Trophoblast cell (in vitro differentiated cells and primary cell): ENCODE measurements at places on chromosomes 13 and 19.

DNA sequence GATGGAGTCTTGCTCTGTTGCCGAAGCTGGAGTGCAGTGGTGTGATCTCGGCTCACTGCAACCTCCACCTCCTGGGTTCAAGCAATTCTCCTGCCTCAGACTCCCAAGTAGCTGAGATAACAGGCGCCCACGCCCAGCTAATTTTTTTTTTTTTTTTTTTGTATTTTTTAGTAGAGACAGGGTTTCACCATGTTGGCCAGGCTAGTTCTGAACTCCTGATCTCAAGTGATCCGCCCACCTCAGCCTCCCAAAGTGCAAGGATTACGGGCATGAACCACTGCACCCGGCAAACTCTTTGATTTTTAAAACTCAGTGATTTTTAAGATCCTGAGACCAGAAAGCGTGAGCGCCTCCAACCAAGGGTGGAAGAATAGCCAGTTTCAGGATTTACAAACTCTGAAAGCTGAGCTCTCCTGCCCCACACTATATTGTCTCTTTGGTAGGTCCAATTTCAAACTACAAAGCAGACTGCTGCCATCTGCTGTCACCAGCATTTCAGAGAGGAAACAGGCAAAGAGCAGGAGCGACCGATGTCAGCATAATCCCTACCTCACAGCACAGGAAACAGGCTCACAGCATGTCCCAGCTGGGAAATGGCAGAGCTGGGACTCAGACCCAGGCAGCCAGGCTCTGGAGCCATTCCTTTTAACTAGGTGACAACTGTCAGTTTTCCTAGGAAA lies 9.2 kb downstream of the NOSIP start:
- DNase-seq: no peak

DNA sequence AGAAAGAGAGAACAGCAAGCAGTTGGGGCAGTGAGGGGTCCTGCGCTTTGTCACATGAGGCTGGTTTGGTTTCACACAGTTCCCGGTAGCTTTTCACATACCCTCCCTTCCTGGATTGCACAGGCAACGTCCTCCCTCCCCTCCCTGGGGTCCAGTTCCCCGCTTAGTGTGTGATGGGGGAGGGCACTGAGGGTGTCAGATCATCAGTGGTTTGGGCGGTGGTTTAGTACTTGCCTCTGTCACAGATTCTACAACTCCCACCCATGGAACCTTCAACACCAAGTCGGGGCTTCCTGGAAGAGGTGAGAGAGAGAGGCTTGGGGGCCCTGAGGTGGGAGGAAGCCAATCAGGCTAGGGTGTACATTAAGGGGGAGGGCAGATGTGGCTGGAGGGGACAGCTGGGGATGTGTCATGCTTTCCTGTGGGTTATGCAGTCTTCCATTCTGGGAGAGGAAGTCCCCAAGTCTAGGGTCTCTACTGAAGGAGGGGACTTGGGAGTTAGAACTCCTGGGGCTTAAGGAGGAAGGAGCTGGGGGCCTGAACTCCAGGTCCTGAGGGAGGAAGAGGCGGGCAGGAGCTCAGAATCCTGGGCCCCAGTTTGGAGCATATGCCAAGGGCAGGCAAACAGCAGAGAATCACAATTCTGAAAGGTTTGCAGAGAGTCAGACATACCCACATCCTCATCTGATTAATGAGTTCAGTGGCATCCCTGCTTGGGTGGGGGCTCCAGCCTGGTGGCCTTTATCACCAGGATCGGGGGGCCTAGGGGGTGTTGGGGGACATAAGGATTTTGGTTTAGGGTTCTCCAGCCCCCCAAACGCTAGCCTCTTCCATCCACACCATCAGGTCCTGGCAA lies at the start of gene NKG7:
TSS of gene NKG7 (minus strand) at position 6 of the 856 bp plus-strand sequence. CDS start 119 bp downstream, outside the sequence.
- DNase-seq: no peak

GRCh38 chr13:111210544-111211469 lies 95.7 kb downstream of the ARHGEF7 start:
- DNase-seq: peak; percentile 49

- peak; percentile 60 for DNase-seq
Observed at GRCh38 chr19:3556978-3557460, 367 bp downstream of the MFSD12 start.

GRCh38 chr13:37460166-37460565 lies 138.4 kb downstream of the POSTN start:
- no peak for DNase-seq

DNA sequence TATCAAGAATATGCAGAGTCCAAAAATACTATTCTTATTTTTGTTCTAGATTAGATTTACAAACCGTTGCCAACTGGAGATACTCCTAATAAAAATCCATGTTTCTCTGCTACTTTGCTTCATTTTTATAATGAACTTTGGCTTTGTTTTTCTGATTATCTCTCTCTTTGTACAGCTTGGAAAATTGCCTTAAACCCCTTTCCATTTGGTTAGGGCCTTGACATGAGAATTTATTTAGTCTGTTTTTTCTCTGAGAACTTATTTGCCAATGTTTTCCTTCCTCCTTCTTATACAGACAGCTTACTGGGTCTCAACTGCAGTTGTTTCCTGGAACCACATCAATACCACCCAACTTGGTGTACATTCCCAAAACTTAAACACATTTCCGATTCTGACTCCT lies 555.4 kb downstream of the SLITRK6 start:
- no peak for DNase-seq

DNA sequence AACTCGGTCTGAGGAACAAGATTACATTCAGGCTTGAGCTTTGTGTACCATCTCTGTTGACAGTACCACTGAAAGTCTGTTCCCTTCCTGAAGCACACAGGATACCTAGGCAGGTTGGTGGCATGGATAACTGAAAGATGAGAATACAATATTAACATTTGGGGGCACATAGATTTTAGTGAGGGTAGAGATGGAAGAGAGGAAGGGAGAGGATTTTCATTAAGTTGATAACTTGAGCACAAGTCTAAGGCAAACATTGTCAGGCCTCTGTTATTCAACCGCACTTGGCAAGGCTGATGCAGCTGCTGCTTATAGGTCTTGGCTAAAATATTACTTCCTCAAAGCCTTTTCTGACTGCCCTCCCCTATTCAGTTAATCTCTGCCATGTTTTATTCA lies 10.9 kb downstream of the MIR17HG start:
- no peak for DNase-seq

GRCh38 chr13:30193279-30194234 lies 113.8 kb downstream of the KATNAL1 start:
- no peak for DNase-seq

GRCh38 chr13:87893186-87893585 lies 222.0 kb downstream of the SLITRK5 start:
- no peak for DNase-seq

GRCh38 chr13:31968473-31968872 lies 63.1 kb upstream of the FRY start:
- no peak for DNase-seq

DNA sequence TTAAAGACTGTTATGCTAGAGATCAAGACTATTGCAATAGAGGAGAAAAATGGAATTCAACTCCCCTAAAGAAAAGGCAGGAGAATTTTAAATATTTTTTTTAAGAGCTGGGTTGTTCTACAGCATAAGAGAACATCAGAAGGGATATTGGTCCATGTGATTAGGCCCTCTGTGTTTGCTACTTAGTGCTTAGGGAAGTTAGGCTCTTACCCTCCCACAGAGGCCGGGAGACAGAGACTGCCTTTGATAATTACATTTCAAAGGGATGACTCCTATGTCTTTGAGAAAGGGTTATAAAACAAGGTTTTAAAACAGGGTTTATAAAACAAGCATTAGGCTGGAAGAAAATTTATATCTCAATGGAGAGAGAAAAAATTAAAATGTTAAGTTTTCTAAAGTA lies 1248.1 kb upstream of the PCDH20 start:
- no peak for DNase-seq

GRCh38 chr19:3842948-3843347 lies 25.9 kb downstream of the ZFR2 start:
- no peak for DNase-seq

DNA sequence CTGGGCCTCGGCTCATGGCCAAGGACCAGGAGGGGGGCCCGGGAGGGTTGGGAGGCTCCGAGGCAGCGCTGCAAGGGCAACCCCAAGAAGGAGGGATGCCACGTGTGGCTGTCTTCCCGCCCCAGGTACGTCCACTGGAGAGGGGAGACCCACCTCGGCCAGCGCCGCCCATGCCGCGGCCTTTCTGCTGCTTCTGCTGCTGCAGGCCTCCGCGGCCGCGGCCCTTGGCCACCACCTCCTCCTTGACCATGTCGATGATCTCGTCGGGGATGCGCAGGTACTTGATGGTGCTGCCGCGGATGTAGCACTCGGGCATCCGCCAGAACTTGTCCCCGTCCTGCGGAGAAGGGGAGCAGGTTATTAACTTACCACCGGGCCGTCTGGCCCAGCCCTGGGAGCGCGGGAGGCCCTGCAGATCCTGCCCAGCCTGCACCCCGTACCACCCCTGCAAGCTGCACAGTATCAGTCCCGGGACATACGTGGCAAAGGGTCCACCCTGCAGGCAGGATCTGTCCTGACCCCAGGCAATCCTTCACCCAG lies 13.3 kb downstream of the LSM4 start:
- no peak for DNase-seq

DNA sequence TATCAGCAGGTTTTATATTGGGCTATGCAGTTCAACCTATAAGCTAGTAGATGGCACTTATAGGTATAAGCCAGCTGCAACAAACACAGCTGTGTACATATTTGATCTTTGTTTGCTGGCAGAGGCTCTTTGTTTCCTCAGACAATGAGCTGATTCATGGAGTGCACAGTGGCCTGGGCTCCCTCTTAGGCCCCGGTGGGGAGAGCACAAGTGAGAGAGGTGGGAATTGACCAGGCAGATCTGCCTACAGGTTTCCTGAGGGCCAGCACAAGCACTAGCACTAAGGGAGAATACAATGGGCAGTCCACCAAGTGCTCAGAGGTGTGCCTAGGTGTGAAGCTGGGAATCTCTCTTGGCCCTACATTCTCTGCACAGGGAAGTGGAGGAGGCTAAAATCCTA lies 1390.7 kb downstream of the SLITRK5 start:
- DNase-seq: no peak

DNA sequence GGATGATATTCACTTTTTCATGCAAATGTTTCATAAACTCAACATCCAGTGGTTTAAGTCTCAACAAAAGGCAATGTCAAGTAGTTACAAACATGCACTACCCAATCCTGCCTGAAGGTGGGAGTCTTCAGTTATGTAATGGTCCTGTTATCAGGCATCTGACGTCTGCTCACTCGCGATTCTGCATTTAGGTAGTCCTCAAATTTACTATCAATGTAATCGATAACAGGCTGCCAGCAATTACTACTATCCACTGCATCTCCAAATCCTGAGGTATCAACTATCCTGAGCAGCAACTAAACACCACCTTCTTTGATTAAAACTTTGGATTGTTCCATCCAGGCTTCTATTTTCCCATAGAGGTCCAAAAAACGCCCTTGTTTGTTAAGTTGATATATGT lies 51.2 kb downstream of the NLRP12 start:
- peak; percentile 92 for DNase-seq

DNA sequence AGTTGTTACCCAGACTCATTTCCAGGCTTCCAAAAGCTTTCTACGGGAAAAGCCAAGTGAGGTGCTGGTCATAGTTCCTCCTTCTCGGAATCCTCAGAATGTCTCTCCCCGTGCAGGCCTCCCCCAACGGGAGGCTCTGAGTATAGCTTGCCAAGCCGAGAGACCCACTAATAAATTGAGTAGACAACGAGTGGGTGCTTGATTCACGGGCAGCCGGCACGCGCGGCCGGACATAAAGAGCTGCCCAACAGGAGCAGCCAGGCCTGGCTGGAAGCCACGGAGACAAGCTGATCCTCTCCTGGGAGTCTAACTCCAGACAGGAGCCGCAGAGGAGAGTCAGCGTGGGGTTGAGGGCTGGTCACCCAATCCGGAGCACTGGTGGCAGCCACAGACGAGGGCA lies 43.4 kb upstream of the MEDAG start:
- no peak for DNase-seq

GRCh38 chr13:39363382-39363772 lies 239.6 kb downstream of the LHFPL6 start:
- no peak for DNase-seq

- DNase-seq: no peak
Observed at GRCh38 chr13:28337166-28338005, 157.5 kb downstream of the FLT1 start.

DNA sequence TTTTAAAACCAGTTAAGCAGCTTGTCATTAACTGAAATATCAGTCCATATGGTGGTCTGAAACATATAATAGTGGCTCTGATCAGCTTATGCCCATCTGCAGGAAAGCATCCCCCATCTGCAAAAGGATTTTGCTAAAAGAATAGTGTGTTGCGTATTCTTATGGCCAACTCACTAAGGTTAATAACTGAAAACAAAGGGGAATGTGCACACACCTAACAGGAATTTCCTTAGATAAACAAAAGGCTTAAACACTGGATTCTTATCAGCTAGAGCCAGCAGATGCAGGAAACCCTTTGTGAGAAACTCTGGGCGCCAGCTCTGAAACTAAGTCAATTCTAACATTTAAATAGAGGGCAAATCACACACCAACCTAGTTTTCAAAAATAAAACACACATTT lies 22.1 kb downstream of the VPS36 start:
- DNase-seq: peak; percentile 37

DNA sequence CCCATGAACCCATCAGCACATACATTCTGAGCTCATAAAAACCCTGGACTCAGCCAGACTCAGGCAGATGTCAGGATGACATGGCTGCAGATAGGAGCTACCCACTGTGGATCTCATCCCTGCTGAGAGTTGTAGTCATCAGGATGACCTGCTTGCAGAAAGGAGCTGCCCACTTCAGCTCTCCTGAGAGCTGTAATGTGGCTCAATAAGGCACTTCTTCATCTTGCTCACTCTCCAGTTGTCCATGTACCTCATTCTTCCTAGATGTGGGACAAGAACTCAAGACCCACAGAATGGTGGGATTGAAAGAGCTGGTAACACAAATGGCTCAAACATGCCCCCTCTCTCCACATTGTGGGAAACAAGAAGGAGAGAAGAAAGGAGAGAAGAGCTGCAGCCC lies 58.2 kb downstream of the SLITRK1 start:
- no peak for DNase-seq

GRCh38 chr19:478236-478903 lies 17.5 kb upstream of the SHC2 start:
- DNase-seq: no peak

DNA sequence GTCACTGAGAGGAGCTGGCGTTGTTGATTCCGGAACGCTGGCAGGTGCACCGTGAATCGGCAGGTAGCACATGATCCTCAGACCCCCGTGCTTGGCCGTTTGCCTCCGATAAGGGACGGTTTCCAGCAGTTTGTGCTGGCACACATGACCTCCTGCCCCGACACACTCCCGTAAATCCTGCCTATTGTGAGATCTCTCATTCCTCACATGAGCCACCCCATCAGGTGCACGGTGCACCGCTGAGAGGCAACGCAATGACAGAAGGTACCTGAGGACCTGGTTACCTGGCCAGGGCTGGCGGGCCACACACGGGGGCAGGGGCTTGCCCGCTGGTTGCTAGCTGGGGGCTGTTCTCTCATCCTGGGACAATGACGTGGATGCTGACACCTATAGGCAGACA lies 2.1 kb upstream of the ADPRHL1 start:
- no peak for DNase-seq

- no peak for DNase-seq
Observed at GRCh38 chr13:73054712-73055111, 4.1 kb upstream of the KLF5 start.

- DNase-seq: peak; percentile 89
Observed at GRCh38 chr19:5567970-5568407, 236 bp upstream of the TINCR start.
